ENCODE measurements at places on chromosomes 16 and 17. TPM values are rescaled to one million over a fixed set of nuclear protein-coding genes. Genes with fewer than 3 reads are reported as not detected.

CDRT15L2 gene
- total RNA-seq: not detected

NOXO1 gene
- 0.78 TPM for total RNA-seq

RPRML gene
- 16.1 TPM for total RNA-seq

HBA1 gene
- total RNA-seq: 270 TPM

KRT36 gene
- not detected for total RNA-seq

SLC25A19 gene
- total RNA-seq: 4.4 TPM

TEDC2 gene
- total RNA-seq: 8.4 TPM

ST6GALNAC2 gene
- total RNA-seq: not detected

NPTX1 gene
- total RNA-seq: 19.3 TPM

ABCA8 gene
- 3.9 TPM for total RNA-seq

ZNF207 gene
- total RNA-seq: 117 TPM

KRT32 gene
- not detected for total RNA-seq

HIC1 gene
- total RNA-seq: 3.1 TPM

RTN4RL1 gene
- total RNA-seq: 25.0 TPM

DRC3 gene
- 2.0 TPM for total RNA-seq

ZNF263 gene
- total RNA-seq: 55.4 TPM

KRT222 gene
- total RNA-seq: 3.6 TPM

NLRP1 gene
- 84.5 TPM for total RNA-seq

STXBP4 gene
- total RNA-seq: 25.7 TPM

KRT13 gene
- 0.78 TPM for total RNA-seq

CCL14 gene
- total RNA-seq: not detected

RSPRY1 gene
- 75.5 TPM for total RNA-seq

TAC4 gene
- not detected for total RNA-seq

DNAI2 gene
- not detected for total RNA-seq

ABCC3 gene
- 0.16 TPM for total RNA-seq

KRTAP16-1 gene
- total RNA-seq: not detected

MYL4 gene
- 4.2 TPM for total RNA-seq

ENPP7 gene
- total RNA-seq: not detected

TRIM16 gene
- total RNA-seq: 50.8 TPM
